ENCODE measurements at places on chromosomes 3 and 15. TPM values are rescaled to one million over a fixed set of nuclear protein-coding genes. Genes with fewer than 3 reads are reported as not detected.

Gene SLC12A8
- 0.44 TPM for polyA plus RNA-seq

Gene WDR48
- 25.9 TPM for polyA plus RNA-seq

Gene NPAP1
- polyA plus RNA-seq = not detected

Gene KCNH8
- 0.04 TPM for polyA plus RNA-seq

Gene RYR3
- not detected for polyA plus RNA-seq

- peak; percentile 2 for DNase-seq
- no peaks in the 10 kb centered on the region for H3K27me3 ChIP-seq
- H3K27ac ChIP-seq = no peak overlapping the region
Measured at GRCh38 chr15:26771578-26772153, 1.2 kb downstream of the GABRB3 start.

DNA sequence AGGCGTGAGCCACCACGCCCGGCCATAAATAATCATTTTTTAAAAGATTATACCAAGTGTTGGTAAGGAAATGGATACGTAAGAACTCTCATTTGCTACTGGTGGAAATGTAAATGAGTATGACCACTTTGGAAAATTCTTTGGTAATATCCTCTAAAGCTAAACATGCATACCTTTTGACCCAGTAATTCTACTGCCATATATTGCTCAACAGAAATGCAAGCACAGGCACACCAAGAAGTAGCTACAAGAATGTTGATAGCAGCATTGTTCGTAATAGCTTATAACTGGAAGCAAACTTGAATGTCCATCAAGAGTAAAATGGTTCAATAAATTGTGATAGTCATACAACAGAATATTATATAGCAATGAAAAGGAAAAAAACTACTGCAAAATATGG lies 4.8 kb upstream of the CASR start:
- no peaks in the 10 kb centered on the region for H3K4me1 ChIP-seq
- peaks cover 9% of the 10 kb centered on the region for H3K27me3 ChIP-seq
- no peaks in the 10 kb centered on the region for H3K36me3 ChIP-seq
- no peak overlapping the region for H3K27ac ChIP-seq

GRCh38 chr15:45795440-45796069 lies 160.7 kb downstream of the SQOR start:
- no peak overlapping the region for H3K4me3 ChIP-seq
- H3K27ac ChIP-seq = no peak overlapping the region
- peak; percentile 52 for DNase-seq
- peaks cover 35% of the 10 kb centered on the region for H3K4me1 ChIP-seq
- no peaks in the 10 kb centered on the region for H3K27me3 ChIP-seq

DNA sequence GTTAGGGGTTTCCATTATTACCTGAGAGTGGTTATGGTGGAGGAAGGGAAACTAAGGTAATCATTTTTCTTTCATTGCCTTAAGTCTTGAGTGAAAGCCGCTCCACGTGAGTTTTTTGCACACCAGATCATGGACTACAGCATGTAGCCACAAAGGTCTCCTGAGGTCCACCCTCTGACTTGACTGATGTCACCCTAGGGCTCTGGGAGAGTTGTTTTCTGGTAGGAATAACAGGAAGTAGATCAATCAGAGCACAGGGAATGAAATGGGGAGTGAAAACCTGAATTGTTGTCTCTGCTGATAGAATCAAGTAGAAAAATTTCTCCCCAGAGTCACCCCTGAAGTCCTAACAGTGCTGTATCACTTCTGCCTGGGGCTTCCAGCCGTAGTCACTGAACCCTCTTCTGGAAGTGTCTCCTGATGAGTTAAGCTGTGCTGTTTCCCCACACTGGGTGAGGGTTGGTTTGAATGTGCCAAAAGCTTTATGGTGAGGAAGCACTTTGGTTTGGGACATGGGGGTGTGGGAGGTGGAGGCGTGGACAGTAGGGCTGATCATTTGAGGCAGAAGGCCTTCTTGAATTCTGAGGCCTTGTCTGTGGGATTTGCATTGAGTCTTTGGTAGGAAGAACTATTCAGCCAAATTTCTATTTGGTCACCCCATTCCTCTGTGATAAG lies 64.3 kb downstream of the SLCO3A1 start:
- no peak overlapping the region for H3K4me3 ChIP-seq
- H3K27me3 ChIP-seq = peaks cover 12% of the 10 kb centered on the region
- no peaks in the 10 kb centered on the region for H3K36me3 ChIP-seq
- H3K4me1 ChIP-seq = no peaks in the 10 kb centered on the region

DNA sequence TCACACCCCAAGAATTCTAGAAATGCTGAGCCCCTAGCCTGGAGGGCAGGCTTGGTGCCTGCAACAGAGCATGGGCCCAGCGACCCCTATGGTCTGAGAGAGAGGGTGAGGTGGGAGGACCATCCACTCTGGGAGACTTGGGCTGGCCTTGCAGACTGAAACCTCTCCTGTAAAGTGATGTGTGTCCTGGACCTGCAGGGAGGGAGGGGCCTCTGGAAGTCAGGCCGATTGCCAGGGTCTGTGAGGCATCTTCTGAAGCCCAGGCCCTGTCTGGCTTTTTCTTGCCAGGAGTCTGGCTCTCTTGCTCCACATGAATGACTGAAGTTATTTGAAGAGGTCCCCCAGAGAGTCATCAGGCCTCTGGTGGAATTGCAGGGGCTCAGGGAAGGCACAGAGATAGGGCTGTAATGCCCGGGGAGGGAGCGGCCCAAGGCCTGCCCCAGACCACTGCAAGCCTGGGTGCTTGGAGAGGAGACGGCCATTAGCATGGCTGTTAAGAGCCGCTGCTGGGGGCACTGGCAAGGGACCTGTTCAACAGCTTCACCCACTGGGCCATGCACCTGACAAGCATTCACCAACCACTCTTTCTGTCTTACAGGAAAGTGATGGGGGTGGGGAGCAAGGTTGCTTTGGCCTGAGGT lies 56.0 kb upstream of the CHRNA7 start:
- no peak overlapping the region for H3K27ac ChIP-seq
- H3K36me3 ChIP-seq = no peaks in the 10 kb centered on the region
- H3K4me3 ChIP-seq = no peak overlapping the region

GRCh38 chr15:45715528-45715927 lies 80.7 kb downstream of the SQOR start:
- no peaks in the 10 kb centered on the region for H3K36me3 ChIP-seq
- DNase-seq = no peak
- no peak overlapping the region for H3K27ac ChIP-seq
- peaks cover 7% of the 10 kb centered on the region for H3K4me1 ChIP-seq
- no peak overlapping the region for H3K4me3 ChIP-seq
- H3K27me3 ChIP-seq = no peaks in the 10 kb centered on the region

- peak; percentile 92 for DNase-seq
- H3K4me3 ChIP-seq = peak overlapping the region; percentile 98
- H3K36me3 ChIP-seq = no peaks in the 10 kb centered on the region
- no peaks in the 10 kb centered on the region for H3K27me3 ChIP-seq
- H3K4me1 ChIP-seq = peaks cover 38% of the 10 kb centered on the region
Measured at GRCh38 chr3:129314386-129315222, 35.9 kb downstream of the HMCES start.

DNA sequence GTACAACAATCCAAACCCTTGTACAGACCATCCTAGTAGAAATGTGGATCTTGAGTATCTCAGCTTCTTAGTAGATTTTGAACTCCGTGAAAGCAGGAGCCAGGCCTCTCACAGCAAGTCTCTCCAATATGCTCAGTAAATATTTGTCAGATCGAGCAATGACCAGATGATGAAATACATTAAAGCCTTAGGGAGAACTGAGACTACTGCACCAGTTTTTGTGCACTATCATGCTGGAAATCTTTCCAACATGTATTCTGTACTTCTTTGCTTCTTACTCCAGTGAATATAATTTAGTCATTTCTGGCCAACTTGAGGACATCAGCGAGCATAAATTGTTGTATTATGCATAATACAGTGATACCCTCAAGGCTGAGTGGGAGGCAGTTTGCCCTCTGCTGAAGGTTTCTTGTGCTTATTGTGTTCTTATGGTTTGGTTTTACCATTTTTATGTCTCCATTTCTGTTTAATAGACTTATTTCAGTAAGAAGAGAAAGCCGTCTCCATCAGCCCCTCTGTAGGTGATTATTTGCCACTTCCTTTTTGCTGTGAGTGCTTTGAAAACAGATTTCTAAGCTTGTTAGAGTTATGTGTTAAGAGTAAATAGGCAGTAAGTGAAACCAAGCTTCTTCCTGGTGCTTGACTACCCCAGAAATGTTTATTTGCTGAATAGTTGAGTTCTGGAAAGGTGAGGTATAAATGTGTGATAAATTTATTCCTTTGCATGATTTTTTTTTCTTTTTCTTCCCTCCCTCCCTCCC lies 147.1 kb downstream of the PGPEP1L start:
- H3K4me3 ChIP-seq = no peak overlapping the region
- peaks cover 47% of the 10 kb centered on the region for H3K4me1 ChIP-seq
- DNase-seq = peak; percentile 59
- H3K27me3 ChIP-seq = no peaks in the 10 kb centered on the region

- H3K4me3 ChIP-seq = no peak overlapping the region
- no peak for DNase-seq
Measured at GRCh38 chr3:42758126-42758525, 14.9 kb downstream of the CCDC13 start.

DNA sequence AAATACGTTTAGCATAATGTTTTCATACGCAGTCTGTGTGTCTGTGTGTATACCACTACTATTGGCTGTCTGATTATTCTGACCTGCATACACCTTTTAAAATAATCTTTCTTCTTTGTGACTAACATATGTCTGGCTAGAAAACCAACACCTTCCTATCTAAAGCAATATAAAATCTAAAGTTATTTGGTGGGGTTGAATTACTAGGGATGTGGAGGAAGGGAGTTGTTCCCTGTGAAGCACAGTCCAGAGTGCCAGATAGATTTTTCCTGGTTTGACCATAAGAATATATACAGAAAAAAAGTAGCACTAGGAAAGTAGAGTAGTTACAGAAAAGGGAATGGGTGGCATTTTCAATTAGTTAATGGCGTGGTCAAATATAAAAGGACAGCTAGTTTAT lies 918.8 kb downstream of the NAALADL2 start:
- H3K27ac ChIP-seq = no peak overlapping the region
- no peaks in the 10 kb centered on the region for H3K4me1 ChIP-seq
- no peak overlapping the region for H3K4me3 ChIP-seq
- no peak for DNase-seq
- no peaks in the 10 kb centered on the region for H3K27me3 ChIP-seq

Data from HepG2 (cell line).